ENCODE measurements at places on chromosomes 4 and X.

- DNase-seq: no peak
Observed at GRCh38 chrX:7542587-7543380, 300.2 kb upstream of the VCX start.

DNA sequence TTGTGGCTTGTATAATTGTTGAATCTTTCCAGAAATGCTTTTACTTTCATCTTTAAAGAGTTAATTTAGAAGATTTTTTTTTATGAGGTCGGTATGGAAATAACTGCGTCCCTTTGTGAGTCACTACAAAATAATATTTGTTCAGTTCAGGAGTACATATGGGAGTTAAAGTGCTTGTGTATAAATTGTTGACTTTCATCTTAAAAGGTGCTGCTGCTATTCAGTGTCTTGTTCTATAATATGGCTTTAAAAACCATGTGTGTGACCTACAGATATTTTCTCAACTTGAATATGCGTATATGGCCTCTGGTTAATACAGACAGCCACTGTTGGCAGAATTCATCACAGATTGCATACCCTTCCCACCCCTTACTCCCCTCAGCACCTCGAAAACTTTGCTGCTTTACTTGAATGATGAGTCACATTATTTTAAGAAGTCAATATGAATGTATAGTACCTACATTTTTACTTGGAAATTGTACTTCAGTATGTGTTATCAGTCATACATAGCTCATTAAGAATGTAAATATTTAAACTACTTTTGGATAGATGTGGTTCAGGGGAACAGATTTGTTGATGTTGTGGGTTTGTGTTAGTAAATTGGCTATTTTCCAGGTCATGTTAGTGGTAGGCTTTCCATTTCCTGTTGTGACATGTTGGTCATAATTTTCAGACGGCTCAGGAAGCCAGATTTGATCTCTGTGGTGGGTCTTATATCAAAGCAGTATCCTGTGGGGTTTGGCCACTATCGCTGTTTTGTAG lies 1.5 kb downstream of the CLCN3 start:
- DNase-seq: no peak

DNA sequence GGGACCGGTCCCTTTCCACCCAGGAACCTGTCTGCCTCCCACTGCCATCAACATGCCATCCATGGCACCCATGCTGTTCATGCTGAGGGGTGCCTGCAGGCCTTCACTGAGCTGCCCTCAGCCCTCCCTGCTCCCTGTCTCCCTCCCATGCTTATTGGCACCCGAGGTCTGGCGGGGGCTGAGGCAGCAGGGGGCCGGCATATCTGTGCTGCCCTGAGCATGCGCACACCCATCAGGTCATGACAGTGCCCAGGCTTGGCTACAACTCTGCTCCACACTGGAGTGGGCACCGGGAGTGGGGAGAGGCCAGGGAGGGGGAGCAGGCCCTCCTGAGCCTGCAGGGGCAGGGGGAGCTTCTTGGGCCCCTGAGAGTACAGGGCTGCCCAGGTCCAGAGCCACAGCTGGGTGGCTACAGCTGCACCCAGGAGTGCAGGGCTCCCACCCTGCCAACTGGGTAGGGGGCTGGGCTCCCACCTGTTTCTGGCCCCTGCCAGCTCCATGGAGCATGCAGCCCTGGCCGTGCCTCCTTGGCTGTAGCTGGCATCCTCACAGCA lies 395.8 kb upstream of the DMD start:
- DNase-seq: no peak

DNA sequence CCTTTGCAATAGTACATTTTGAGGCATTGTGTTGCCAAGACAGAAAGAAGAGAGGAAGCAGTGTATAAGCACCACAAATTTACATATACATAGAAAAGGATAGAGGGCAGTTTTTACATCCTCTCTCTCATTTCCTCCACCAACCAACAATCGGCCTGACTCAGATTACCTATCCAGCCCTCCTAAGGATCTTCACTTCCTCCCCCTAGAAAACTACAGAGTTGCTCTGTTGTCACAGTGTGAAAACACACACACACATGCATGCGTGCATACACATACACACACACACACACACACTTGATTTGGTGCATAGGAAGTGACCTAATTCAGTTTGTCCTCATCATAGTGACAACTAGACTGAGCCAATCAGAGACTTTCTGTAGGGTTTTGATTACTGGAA lies 98.8 kb upstream of the SPRY1 start:
- no peak for DNase-seq

- DNase-seq: no peak
Observed at GRCh38 chrX:77564823-77565222, 117.6 kb downstream of the FGF16 start.

GRCh38 chr4:40506492-40506891 lies 123.2 kb downstream of the RBM47 start:
- DNase-seq: no peak

DNA sequence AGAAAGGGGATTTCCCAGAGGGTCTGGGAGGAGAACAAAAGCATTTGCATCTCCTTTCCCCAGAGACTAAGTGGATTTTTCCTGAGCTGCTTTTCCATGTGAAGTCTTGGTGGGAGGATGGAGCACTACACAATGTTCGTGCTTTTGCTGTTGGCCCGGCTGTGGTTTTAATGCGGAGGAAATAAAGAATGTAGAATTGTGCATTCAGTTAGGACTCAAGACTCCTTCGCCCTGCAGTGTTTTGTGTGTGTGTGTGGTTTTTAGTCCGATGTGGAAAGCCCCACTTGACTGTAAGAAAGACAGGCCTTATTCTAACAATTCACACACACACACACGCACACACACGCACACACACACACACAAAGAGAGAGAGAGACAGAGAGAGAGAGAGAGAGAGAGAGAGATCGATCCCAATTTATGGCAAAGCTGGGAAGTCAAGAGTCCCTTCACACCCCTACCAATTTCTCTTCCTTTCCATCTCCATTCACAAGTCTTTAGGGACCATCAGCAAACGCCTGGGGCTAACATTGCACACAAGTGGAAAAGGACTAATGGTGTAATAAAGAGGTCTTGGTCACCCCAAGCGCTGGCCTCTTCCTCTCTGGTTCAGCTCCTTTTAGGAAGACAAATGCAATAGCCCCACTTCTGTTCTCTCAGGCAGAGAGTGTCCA lies 44.2 kb downstream of the CLDN34 start:
- DNase-seq: no peak

- no peak for DNase-seq
Observed at GRCh38 chrX:40158036-40158706, 60.4 kb upstream of the BCOR start.

DNA sequence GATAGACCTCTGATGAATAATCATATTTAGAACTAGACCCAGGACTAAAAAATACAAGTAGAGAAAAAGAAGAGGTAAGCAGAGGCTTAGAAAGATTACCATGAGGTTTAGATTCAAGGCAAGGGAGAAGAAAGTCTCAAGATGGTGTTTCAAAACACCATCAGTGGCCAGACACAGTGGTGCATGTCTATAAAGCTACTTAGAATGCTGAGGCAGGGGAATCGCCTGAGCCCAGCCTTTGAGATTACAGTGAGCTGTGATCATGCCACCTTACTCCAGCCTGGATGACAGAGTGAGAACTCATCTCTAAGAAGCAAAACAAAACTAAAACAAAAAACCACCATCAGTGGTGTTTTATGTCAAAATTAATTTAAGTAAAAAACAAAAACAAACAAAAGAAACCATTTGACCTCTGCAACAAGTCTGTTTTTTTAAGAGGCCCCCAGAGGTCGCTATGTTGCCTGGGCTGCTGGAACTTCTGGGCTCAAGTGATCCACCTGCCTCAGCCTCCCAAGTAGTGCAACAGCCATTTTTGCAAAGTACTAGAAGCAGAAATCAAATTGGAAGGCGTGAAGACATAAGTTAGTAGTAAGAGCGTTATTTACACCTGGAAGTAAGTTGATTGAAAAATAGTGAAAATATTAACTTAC lies 784.3 kb downstream of the ADGRL3 start:
- no peak for DNase-seq

DNA sequence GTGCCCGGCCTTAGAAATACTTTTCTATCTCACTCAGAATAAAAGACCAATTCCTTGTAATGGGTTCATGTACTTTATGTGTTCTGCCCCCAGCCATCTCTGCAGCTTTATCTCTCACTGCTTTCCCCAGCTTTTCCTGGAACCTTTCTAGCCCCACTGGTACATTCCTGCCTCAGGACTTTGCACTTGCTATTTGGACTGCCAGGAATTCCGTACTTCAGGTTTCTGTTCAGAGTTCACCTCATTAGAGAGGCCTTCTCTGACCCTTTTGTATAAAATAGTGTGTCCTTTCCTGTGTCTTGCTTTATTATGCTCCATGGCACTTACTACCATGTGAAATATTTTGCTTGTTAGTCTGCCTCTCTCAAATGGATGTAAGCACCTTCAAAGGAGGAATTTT lies 112.5 kb downstream of the PDLIM5 start:
- DNase-seq: no peak

- no peak for DNase-seq
Observed at GRCh38 chrX:31423609-31424189, 351.9 kb upstream of the FTHL17 start.

GRCh38 chrX:101973066-101973465 lies 41.2 kb upstream of the ZMAT1 start:
- DNase-seq: no peak

GRCh38 chr4:63904201-63904600 lies 505.0 kb downstream of the TECRL start:
- DNase-seq: no peak

DNA sequence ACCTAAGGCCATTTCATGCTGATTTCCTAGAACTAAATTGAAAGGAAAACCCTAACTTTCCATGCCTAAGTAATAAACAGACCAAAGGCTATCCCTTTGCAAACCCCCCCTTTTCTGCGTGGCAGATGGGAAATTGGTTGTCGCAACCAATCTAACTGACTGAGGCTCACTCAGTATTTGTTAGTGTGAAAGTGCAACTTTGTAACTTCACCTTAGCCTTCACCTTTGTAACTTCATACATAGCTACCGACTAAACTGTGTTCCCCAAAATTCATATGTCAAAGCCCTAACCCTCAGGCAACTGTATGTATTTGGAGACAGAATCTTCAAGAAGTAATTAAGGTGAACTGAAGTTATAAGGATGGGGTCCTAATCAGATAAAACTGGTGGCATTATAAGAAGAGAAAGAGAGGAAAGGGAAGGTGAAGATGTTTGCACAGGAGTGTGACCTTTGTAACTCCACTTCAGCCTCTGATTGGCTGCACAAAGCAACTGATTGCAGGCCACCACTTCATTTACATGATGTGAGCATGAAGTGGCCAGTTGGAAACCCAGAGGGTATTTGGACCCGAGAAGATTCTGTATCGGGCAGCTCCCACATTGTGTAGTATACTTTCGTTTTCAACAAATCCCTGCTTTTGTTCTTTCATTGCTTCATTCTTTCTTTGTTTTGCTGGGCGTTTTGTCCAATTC lies 4.9 kb upstream of the TMEM33 start:
- DNase-seq: no peak

DNA sequence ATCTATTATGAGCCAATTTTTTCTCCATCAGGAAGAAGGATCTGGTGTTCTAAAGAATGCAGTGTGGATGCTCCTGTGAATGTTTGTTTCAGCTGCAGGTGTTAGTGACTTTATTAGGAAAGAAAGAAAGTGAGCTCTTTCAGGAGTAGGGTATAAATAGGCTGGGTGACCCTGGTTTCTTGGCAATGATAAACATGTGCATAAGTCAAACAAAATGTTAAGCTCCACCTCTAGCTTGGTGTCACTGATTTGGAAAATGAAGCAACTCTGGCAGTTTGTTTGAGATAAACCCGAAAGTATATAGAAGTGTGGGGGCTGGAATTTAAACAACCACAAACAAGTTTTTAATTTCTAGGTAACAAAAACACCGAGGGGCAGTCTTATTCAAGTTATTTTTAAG lies 152.3 kb downstream of the COL4A6 start:
- no peak for DNase-seq

DNA sequence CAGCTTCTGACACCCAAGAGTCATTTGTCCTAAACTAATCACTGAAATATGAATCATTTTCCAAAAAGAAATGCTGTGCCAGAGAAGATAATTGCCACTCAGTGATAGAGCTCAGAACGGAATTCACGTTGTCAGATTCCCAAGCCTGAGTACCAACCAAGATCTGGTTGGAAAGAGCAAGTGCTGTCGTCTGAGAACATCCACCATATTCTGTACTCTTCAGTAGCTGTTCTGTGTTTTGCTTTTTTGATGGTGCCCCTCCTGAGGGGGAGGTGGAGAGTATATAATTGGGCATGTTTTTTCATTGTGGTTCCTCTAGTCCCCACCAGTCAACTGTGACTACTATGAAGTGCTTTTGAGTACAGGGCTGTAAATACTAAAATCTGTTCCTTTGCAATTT lies 13.2 kb downstream of the RUFY3 start:
- DNase-seq: no peak

DNA sequence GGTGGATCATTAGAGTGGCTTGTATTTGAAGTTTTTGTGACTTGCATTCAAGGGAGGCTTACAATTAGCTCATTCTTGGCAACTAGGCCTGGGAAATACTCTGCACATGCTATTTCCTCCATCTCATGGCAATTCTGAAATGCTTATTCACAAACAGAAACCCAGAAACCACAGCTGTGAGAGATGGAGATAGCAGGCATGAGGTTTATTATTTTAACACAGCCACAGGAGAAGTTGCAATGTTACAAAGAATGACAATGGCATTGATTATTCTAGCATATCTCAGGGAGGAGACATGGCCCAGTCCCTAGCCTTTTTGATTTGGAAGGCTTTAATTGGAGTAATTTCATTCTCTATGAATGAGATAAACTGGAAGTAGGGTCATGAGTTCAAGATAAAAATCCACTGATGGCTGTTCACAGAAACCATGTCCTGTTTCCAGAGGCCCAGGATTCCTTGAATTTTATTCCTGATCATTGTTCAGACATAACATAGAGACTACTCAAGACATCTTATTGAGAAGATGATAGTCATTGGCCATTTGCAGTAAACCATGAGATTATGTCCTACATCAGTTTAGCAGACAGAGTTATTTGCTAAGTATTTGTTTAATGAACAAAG lies 123.9 kb downstream of the MID1 start:
- DNase-seq: no peak

GRCh38 chrX:39459204-39459603 lies 638.6 kb downstream of the BCOR start:
- no peak for DNase-seq

DNA sequence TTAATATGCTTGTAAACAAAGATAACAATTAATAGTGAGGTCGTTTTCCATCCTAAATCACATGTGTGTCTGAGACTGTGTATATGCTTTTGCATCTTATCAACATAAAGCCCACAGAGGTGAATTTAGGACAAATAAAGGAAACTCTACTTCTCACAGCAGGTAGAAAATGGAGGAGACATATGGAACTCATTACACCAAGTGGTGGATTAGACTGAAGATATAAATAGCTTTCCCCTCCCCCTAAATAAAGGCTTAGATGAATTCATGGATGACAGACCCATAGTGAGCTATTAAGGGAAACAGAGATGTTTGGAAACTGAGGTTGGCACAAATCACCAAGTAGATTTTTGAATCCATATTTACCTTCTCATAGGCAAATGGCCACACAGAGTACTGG lies 79.7 kb downstream of the GRIA3 start:
- DNase-seq: no peak

Measured in skeletal muscle cell (primary cell).